ENCODE measurements at places on chromosomes 7 and 10.

- DNase-seq = no peak
Observed at GRCh38 chr10:6763423-6763822, 183.3 kb upstream of the PRKCQ start.

- DNase-seq = no peak
Observed at GRCh38 chr10:108443636-108444035, 1279.1 kb upstream of the SORCS1 start.

GRCh38 chr10:88256013-88256680 is 327.0 kb downstream of the RNLS start:
- no peak for DNase-seq

- DNase-seq = peak; percentile 48
Observed at GRCh38 chr10:117004227-117005025, 561 bp downstream of the SHTN1 start.

DNA sequence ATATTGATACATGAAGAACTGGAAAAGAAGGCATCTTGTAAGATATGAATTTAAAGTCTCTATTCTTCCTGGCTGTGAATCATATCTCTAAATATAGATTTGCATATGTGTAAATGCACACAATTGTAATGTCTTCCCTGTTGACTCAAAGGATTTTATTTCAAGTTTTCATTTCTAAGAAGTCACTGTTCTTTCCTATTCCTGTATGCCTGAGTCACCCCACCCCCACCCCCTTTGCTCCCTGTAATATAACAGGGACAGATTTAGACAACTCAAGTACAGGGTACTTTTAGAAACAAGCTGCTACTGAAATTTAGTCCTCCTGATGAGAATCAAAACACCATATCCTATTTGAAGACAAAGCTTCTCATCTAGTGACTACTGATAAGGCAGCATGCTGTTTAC is 43.0 kb upstream of the HECTD2 start:
- DNase-seq = no peak

GRCh38 chr7:155858521-155859061 is 46.3 kb upstream of the SHH start:
- DNase-seq = no peak

DNA sequence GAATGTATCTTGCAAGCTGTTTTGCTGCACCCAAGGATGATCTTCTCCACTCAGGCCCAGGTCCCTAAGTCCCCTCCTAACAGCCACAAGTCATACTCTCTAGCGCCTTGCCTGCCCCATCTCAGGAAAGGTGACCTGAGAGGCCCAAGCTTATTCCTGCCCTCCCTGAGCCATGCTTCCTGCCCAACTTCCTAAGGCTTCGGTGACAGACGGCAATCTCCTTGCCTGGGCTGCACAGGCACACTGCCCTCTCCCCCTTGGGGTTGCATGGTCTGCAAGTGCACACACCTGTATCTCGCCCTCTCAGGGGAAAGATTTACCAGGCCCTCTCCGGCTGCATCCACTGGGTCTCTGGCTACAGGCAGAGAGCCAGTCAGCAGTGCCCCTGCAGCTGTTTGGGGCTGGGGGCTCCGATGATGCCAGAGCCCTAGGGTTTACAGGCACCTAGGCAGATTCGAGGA is 771 bp upstream of the ADIRF start:
- no peak for DNase-seq

GRCh38 chr7:142905759-142906158 is 20.2 kb upstream of the TRPV6 start:
- no peak for DNase-seq

GRCh38 chr7:23450518-23450917 is 19.8 kb downstream of the IGF2BP3 start:
- DNase-seq = no peak
